Muscle of leg (tissue), 16 donors: ENCODE measurements at places on chromosomes 13 and 19. TPM values are rescaled to one million over a fixed set of nuclear protein-coding genes. Genes with fewer than 3 reads are reported as not detected.

The ZNF565 gene
- 5.6 TPM for polyA plus RNA-seq

The OR7C2 gene
- not detected for polyA plus RNA-seq

The RFPL4AL1 gene
- polyA plus RNA-seq: not detected

The SHISA7 gene
- 0.16 TPM for polyA plus RNA-seq
